ENCODE measurements at places on chromosomes 7 and 10. TPM values are rescaled to one million over a fixed set of nuclear protein-coding genes. Genes with fewer than 3 reads are reported as not detected.
A peak's percentile ranks its signal among the peaks of the same experiment; 100 is the strongest.

ANKRD7 gene
- polyA plus RNA-seq = not detected

FFAR4 gene
- polyA plus RNA-seq = 0.01 TPM

EPHB4 gene
- 5.1 TPM for polyA plus RNA-seq

LRIT1 gene
- polyA plus RNA-seq = not detected

TRIM4 gene
- polyA plus RNA-seq = 4.3 TPM

SEMA4G gene
- 0.48 TPM for polyA plus RNA-seq

CCDC172 gene
- not detected for polyA plus RNA-seq

HABP2 gene
- 0.01 TPM for polyA plus RNA-seq

SFRP5 gene
- 0.47 TPM for polyA plus RNA-seq

PKD2L1 gene
- not detected for polyA plus RNA-seq

ELMO1 gene
- polyA plus RNA-seq = 3.2 TPM

OPALIN gene
- polyA plus RNA-seq = not detected

FRMD4A gene
- polyA plus RNA-seq = 4.6 TPM

GBX1 gene
- polyA plus RNA-seq = 0.93 TPM

DNA sequence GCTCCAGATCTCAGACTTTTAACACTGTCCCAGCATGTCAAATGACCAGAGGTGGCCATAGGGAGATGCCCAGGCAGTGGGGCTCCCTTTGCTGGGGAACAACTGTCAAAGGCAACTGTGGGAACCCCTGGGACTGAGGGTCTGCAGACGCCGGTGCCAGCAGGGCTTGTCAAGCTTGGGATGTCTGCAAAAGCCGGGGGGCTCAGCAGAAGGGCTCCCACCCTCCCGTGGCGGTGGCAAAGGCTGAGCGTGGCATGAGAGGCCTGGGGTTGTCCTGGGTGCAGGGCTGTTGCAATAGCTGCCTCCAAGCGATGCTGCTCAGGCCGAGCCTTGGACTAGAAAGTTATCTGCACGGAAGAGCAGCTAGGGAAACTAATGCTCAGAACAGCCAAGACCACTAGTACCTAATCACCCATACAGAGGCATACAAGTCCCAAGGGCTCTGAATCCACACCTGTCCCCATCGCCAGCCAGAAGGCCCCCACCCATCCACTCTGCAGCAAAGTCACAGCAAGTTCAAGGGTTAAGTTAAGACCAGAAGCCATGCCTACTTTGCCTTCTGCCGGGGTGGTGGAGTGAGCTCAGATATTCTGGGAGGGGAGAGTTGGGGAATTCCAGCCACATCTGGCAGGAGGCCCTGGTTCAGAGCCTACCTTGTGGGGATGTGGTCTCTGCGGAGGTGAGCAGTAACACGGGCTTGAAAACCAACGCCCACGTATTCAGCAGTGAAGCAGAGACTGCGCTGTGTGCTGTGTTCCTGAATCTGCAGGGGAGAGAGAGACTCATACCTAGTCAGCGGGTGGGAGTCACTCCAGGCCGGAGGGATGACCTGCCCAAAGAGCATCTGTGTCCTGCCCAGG lies 4.6 kb downstream of the SH2B2 start:
- DNase-seq = no peak

DNA sequence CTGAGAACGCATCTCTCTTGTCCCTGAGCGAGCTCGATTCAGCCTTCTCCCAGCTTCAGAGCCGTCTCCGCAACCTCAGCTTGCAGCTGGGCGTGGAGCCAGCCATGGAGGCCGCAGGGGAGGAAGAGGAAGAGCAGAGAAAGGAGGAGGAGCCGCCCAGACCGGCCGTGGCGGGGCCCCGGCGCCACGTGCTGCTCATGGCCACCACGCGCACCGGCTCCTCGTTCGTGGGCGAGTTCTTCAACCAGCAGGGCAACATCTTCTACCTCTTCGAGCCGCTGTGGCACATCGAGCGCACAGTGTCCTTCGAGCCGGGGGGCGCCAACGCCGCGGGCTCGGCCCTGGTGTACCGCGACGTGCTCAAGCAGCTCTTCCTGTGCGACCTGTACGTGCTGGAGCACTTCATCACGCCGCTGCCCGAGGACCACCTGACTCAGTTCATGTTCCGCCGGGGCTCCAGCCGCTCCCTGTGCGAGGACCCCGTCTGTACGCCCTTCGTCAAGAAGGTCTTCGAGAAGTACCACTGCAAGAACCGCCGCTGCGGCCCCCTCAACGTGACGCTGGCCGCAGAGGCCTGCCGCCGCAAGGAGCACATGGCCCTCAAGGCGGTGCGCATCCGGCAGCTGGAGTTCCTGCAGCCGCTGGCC lies 43.2 kb downstream of the CHST3 start:
- peak; percentile 85 for DNase-seq

DNA sequence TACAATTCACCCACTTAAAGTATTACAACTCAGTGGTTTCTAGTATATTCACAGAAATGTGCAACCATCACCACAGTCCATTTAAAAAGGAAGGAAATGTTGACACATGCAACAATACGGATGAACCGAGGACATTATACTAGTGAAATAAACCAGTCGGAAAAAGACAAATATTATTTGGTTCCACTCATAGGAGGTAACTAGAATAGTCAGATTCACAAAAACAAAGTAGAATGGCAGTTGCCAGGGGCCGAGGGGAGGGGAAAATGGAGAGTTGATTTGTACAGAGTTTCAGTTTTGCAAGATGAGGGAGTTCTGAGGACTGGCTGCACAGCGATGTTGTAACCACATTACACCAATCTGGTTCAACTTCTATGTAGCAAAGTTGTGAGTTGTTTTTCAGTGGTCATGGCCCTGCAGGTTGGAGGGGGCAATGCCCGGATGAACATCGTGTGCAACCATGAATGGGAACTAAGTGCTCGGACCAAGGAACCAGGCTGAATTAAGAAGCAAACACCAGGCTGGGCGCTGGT lies 17.6 kb upstream of the TNPO3 start:
- no peak for DNase-seq

- DNase-seq = no peak
Observed at GRCh38 chr7:122651451-122651850, 47.5 kb downstream of the RNF133 start.

- DNase-seq = peak; percentile 58
Observed at GRCh38 chr7:157010588-157011332, at the start of gene MNX1. Gene MNX1, minus strand, starts transcription at chr7:157010663. Its CDS starts 313 bp downstream, at chr7:157010350.

DNA sequence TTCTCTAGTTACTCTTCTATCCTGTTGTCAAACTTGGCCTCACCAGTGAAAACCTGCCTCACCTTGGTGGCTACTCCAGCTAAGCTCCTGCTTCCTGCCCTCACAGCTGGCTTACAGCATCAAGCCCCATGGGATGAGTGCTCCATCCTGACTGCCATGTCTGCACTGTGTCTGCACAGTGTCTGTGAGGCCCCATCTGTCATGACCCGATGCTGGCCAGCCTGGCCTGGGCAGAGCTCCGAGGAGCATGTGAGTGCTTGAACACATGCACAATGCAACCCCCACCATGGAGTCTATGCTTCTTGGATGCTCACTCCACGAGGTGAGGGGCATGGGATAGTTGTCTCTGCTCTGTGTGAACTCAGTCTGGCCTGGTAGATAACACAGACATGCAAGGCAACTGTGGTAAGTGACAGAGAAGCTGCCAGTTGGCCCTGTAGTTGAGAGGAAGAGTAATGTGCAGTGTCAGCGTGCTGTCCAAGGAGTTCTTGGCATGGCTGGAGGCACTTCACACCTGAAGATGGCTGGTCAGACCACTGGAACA lies 207.1 kb upstream of the ZNF32 start:
- no peak for DNase-seq

GRCh38 chr7:26061678-26062603 lies 90.1 kb upstream of the NFE2L3 start:
- peak; percentile 67 for DNase-seq

GRCh38 chr7:126411032-126411820 lies 841.5 kb downstream of the GRM8 start:
- no peak for DNase-seq

- no peak for DNase-seq
Observed at GRCh38 chr10:61140765-61141392, 196.9 kb upstream of the RHOBTB1 start.

DNA sequence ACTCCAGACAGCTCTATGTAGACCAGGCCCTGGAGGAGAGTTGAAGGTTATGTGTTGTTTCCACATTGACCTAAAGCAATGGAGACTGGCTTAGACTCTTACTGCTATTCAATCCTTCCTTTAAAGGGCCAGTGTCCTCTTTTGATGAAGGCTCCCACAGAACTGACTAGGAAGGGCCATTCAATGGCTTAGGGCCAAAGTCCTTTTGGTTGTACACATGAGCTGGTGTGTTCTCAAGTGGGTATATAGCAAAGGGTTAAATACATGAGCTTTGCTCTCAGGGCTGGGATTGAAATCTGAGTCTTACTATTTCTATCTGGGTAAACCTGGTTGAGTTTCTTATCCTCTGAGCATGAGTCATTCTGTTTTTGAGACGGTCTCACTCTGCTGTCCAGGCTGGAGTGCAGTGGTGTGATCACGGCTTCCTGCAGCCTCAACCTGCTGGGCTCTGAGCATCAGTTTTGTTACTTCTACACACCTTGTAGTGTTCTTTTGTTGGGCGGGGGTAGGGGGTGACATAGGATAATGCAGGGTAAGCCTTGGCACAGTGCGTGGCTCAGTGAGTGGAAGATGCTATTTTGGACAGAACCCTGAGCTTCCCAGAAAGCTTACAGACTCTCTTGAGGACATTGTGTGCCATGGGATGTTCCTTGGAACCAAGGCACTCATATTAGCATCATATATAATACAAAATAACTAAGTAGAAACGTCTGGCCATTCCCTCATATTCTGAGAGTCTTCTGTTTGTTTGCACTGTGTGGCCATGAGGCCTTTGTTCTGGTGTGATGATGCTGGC lies 90.1 kb downstream of the ABCC2 start:
- DNase-seq = no peak

DNA sequence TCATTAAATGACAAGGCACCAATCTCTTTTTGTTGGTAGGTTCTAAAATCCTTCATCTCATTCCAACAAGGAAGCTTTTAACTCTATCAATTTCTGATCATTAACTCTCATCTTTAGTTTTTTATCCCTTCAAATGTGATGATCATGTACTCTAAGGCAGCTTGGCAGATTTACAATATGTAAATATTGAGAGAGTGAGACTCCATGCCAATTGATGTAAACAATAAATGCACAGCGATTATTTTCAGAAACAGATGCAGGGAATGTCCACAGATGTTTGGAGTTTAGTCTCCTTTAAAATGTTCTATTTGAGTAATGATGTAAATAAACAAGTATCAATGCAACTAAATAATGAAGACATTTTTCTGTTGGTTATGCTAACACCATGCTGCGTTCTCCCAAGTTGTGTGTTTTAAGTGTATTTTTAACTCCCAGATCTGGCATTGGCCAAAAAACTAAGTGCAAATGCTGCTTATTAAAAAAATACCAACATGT lies 213.8 kb downstream of the AHR start:
- DNase-seq = no peak

DNA sequence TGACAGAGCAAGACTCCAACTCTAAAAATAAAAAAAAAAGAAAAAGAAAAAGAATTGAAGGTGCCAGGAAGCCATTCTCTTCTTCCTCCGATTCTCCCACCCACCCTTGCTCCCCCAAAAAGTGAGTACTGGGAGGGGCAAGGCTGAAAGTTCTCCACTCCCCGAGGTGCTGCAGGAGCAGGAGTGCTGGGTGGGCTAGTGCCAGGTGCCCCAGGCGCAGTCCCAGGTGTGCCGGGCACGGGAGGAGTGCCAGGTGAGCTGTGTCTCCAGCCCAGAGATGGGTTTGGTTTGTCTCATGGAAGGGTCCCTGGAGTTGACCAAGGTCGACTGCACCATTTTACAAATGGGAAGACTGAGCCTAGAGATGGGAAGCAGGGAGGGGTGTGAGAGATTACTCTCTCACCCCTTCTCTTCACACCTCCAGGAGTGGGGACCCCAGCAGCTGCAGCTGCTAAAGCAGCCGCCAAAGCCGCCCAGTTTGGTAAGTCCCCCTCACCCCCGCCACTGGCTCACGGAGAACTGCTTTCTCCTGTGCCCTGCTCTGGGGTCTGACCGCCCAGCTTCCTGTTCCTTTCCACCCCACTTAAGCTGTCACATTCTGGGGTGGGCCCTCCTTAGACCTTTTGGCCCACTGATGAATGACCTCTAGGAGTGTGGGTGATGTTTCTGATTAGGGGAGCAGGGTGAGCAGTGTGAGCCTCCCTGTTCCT lies 26.2 kb upstream of the LIMK1 start:
- peak; percentile 49 for DNase-seq

DNA sequence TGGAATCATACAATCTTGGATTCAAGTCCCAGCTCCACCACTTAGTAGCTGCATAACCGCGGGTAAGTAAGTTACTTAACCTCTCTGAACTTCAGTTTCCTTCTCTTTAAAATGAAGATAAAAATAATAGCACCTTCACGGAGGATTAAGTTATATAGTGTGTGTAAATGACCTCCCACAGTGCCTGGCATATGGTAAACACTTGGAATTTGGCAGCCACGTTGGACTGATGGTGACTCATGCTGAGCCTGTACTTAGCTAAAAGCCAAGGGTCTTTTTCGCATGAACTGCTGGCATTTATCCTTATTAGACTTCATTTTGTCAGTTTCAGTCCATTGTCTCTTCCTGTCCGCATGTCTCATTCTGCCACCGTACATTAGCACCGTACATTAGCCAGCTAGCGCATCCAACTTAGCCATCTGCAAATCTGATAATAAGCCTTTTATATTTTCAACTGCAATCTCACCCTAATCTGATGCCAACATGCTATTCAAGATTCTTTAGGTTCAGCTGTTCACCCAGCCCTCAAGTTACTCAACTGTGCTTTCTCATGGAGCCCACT lies 11.2 kb downstream of the SLC13A4 start:
- no peak for DNase-seq

DNA sequence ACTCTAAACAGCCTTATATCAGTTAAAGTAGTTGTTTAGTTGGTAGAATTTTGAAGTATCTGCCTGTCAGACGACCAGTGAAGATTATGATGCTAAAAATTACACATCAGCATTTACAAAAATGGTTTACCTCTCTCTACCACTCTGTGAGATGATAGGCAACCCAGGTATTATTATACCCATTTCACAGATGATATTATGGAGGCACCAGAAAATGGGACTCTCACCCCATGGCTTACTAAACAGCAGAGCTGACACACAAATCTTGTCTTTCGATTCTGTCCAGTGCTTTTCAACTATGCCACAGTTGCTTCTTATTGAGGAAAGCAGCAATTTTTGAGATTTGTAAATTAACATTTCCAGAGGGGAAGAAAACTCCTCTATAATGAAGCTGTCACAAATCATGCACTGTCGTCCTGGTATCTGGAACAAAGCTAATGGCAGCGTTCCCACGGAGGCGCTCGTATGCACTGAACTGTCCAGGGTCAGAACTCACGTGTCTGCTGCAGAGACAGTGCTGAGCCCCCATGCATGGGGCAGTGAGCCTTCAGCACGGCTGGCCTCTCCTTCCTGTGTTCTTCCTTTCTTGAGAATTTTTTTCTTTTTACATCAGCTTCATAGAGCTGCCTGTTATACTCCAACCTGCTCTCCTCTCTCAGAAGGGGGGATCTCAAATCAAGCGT lies 381.1 kb downstream of the SDK1 start:
- no peak for DNase-seq

All from psoas muscle (tissue), 8 donors.